ENCODE measurements at places on chromosomes 2 and 18.
A peak's percentile ranks its signal among the peaks of the same experiment; 100 is the strongest.

GRCh38 chr2:224517963-224518362, 67.2 kb downstream of the CUL3 start:
- no peak for DNase-seq

- DNase-seq = no peak
These were observed 9.9 kb upstream of the KLHL30 start for GRCh38 chr2:238128534-238129001.

- no peak for DNase-seq
These were observed 20.1 kb upstream of the LTBP1 start for GRCh38 chr2:32926708-32927084.

- no peak for DNase-seq
These were observed 816.8 kb downstream of the TRIB2 start for GRCh38 chr2:13533524-13533922.

- no peak for DNase-seq
These were observed 255.7 kb upstream of the ACVR2A start for GRCh38 chr2:147589127-147589526.

DNA sequence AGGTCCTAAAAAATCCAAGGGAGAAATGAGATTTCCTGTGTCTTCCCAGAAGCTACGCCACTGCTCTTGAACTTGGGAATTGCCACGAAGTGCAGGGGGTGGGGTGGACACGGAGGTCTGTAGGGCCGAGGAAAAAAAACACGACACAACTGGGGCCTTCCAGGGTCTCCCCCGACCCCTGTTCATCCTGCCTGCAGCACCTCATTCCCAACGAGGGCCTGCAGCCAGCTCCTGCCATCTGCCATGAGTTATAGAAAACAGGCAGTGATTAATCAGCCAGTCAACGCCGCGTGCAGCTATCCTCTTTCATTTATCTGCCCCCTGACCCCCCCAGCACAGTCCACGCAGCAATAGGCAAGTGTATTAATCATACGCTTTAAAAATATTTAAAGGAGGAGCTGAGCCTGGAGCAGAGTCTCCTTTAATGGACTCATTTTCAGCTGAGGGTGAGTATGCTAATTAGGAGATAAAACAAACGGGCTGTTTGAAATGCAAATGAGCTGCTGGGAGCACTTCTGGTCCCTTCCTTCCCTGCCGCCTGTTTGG, 209.9 kb downstream of the TFCP2L1 start:
- DNase-seq = peak; percentile 95

DNA sequence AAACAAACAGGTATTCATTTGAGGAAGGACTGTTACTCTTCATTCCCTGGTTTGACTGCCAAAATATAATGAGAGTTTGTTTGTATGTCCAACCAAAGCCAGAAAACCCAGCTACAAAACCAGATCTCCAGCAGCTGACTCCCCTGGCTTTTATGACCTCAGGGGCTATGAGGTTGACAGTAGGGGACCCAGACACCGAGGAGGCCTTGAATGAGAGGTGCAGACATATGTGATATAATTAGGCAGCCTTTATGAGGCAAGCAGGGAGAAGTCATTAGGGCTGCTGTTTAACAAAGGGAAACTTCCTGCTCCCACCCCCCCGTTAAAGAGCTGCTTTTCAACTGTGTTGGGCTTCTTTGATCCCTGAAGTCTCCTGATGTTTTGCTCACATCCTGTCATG, 236.7 kb downstream of the SLC4A3 start:
- DNase-seq = no peak

GRCh38 chr2:151914989-151915628, 86.9 kb upstream of the ARL5A start:
- DNase-seq = no peak

DNA sequence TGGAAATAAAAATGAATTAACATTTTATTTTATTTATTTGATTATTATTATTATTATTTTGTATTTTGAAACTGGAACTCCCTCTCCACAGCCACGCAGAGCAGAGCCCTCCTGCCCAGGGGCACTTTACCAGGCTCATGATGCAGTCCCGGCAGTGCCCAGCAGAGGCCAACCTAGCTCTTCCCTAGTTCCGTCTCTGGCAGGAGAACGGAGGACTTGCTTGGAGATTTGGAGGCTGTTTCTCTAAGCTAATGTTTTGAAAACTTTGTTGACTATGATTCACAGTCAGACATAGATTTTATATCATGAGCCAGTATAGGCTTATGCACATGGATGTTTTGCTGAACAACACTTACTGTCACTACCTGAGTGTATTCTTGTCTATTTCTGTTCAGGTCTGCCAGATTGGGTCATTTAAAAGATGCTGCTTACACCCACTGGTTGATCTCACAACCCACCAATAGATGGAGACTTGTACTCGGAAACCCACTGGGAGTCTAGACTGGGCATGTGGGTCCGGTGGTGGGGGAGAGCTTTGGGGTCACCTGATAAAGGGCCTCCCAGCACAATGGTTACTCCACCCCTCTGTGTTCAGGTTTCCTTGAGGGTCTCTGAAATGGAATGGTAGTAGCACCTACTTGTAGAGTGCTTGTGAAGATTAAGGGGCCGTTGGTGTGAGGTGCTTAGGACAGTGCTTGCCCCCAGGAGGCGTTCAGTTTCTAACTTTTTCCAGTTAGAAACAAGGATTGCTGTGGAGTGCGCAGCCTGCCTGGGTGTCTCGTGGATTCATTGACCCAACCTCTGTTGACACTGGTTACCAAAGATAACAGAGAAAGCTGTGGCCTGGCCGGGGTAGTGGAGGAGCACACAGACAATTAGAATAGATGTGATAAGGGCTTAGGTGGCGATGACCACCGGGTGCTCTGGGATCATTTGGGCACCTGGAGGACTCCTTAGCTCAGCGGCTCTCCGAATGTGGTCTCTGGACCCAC, 177.3 kb downstream of the HAUS1 start:
- peak; percentile 73 for DNase-seq

GRCh38 chr18:21242780-21243401, 859 bp downstream of the GREB1L start:
- DNase-seq = no peak

- DNase-seq = no peak
These were observed 71.3 kb downstream of the SNORC start for GRCh38 chr2:232941400-232941799.

- DNase-seq = peak; percentile 31
These were observed 113.8 kb upstream of the RGPD4 start for GRCh38 chr2:107712857-107713256.

DNA sequence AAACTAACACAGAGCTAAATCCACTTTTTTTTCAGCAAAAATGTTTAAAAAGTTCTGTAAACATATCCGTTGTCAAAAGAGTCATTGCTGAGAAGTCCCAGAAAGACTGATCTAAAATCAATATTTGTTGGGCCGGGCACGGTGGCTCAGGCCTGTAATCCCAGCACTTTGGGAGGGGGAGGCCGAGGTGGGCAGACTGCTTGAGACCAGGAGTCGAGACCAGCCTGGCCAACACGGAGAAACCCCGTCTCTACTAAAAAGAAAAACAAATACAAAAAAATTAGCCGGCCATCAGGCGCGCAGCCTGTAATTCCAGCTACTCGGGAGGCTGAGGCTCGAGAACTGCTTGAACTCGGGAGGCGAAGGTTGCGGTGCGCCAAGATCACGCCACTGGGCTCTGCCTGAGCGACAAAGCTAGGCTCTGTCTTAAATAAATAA, 1.4 kb downstream of the OLA1 start:
- DNase-seq = no peak

DNA sequence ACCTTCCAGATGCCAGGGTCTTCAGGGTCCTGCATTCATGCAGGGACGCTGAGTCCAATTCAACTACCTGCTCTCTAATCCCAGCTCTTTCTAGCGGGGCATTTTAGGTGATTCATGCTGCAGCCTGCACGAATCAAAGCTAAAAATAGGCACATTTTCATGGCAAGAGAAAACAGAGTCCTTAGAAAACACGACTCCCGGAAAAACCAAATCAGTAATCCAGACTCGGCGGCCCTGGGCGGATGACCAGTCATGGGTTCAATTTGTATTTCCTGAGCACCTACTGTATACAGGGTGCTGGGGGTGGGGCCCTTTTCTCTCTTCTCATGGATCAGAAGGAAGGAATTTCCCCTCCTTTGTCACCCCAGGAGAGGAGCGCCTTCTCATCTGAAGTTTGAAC, 64.4 kb downstream of the LONRF2 start:
- DNase-seq = no peak

- DNase-seq = no peak
These were observed 21.2 kb upstream of the RPL37A start for GRCh38 chr2:216477283-216478035.
